Activated naive CD8-positive, alpha-beta T cell treated with anti-CD3 and anti-CD28 coated beads, Interleukin-2, amount 50 U/mL, for 16 hours (primary cell): ENCODE measurements at places on chromosomes 4 and X.

- no peak for DNase-seq
Measured at GRCh38 chrX:154357205-154357604, 17.2 kb downstream of the FLNA start.

DNA sequence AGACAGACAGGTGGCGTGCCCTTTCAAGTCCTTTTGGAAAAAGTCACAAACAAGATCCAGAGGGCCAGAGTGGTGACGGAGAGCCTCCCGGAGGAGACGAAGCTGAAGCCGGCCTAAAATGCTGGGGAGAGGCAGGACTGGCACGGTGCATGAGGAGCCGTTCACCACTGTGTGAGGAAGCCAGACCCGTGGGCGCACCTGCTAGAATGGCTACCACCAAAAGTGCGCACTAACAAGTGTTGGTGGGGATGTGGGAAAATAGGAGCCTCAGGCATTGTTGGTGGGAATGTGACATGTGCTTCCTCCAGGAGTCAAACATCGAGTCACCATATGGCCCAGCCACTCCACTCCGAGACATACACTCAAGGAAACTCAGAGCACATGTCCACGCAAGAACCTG, 67.4 kb upstream of the HELT start:
- DNase-seq = no peak

- DNase-seq = no peak
Measured at GRCh38 chr4:87007528-87008446, 73.0 kb downstream of the AFF1 start.

GRCh38 chrX:1727531-1728027, 112.7 kb downstream of the ASMT start:
- no peak for DNase-seq

- no peak for DNase-seq
Measured at GRCh38 chr4:42148425-42148824, 4.0 kb downstream of the BEND4 start.
